Breast epithelium (tissue), 4 donors: ENCODE measurements at places on chromosomes 12 and 14. TPM values are rescaled to one million over a fixed set of nuclear protein-coding genes. Genes with fewer than 3 reads are reported as not detected.

The PSMA6 gene
- total RNA-seq = 156 TPM

The GZMB gene
- total RNA-seq = not detected

The PLEKHG7 gene
- total RNA-seq = 0.33 TPM

The TESPA1 gene
- total RNA-seq = 2.2 TPM

The FLRT2 gene
- 5.2 TPM for total RNA-seq

The CEP170B gene
- 13.8 TPM for total RNA-seq

DNA sequence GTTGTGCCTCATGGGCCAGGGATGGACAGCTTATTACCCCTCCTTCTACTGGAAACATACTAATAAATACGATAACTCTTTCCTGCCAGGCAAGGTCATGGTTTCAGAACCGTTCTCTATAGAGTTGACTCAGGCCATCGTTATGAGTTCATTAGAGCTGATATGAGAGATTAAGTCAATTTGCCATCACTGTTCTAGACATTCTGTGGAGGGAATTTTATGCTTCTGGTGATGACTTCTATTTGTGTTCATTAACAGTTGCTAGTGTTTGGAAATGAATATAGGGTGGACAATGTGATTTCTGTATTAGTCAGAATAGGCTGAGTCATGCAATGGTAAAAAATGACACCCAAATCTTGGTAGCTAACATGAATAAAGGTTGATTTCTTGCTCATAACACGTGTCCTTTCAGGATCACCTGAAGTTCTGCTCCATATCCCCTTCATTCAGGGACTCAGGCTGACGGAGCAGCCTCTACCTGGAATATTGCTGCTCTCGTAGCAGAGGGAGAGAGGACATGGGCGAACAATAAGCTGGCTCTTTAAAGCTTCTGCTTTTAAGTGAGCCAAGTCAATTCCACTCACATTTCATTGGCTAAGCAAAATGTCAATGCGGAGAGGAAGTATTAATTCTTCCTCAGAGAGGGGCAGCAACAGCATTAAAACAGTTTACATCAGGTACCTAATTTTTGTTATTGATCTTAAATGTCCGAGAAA lies 18.5 kb upstream of the TBPL2 start:
- no peak for DNase-seq

DNA sequence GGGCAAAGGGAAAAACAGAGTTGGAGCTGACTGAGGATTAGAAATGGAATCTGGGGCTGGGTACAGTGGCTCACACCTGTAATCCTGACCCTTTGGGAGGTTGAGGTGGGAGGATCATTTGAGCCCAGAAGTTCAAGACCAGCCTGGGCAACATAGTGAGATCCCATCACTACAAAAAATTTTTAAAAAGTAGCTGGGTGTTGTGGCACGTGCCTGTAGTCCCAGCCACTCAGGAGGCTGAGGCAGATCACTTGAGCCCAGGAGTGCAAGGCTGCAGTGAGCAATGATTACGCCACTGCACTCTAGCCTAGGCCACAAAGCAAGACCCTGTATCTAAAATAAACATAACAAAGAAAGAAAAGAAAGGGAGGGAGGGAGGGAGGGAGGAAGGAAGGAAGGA lies 14.9 kb upstream of the DCP1B start:
- DNase-seq = no peak

DNA sequence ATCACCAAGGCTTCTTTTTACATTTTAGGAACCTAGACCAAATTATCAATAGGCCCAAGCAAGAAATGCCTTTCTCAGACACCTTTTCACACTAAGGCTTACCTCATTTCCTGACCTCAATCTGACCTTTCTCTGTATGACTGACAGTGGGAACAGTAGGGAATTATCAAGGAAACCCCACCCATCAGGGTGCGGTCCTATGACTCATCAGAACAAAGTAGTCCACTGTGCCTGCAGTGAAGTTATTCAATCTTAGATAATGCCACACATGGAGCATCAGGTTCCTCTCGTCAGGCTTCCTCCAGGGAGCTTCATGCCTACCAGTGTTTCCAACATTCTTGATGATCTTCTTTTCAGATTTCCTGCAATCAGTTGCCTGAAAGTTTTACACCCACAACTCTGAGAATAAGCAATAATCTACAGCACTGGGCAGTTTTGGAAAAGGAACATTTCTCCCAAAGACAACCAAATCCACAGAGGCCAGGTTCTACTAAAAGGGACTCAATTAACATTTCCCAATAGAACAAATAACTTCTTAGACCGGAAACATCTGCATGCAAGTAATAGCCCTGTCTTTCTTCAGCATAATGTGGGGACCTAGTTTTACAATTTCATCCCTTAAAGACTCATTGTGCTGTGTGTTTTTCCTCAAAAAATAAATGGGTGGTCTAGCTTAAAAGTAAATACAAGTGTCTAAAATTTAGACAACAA lies 35.9 kb upstream of the TMTC2 start:
- no peak for DNase-seq

GRCh38 chr12:43740511-43741100 lies 18.0 kb downstream of the PUS7L start:
- DNase-seq = no peak

GRCh38 chr12:124397807-124398577 lies 103.1 kb downstream of the RFLNA start:
- DNase-seq = peak; percentile 58

- DNase-seq = no peak
Observed at GRCh38 chr14:77099425-77100167, 1.5 kb downstream of the CIPC start.

GRCh38 chr14:44388306-44388705 lies 118.8 kb downstream of the FSCB start:
- no peak for DNase-seq

GRCh38 chr14:28756269-28756883 lies 10.2 kb upstream of the FOXG1 start:
- no peak for DNase-seq

DNA sequence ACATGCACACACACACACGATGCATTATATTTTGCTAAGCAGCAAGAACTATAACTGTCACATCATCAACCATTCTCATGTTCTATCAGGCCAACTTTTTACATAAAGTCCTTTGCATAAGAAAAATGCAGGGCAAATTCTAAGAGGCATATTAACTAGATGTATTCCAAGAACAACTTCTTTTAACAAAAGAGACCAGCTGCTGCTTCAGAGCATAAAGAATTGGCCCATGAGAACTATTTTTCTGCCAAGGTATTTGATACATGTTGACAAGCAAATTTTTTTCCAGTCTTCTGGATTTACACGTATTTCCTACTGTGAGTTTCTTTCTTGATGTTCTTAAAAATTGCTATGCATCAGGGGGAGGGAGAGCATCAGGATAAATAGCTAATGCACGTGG lies 27.2 kb downstream of the GLT8D2 start:
- DNase-seq = no peak

GRCh38 chr14:49250109-49250508 lies 336.1 kb downstream of the RPS29 start:
- DNase-seq = no peak

GRCh38 chr14:96221841-96222240 lies 17.2 kb downstream of the BDKRB2 start:
- DNase-seq = no peak

- DNase-seq = no peak
Observed at GRCh38 chr12:119868992-119869391, 8.1 kb downstream of the CIT start.

- DNase-seq = no peak
Observed at GRCh38 chr12:131871677-131872076, 22.7 kb upstream of the ULK1 start.

DNA sequence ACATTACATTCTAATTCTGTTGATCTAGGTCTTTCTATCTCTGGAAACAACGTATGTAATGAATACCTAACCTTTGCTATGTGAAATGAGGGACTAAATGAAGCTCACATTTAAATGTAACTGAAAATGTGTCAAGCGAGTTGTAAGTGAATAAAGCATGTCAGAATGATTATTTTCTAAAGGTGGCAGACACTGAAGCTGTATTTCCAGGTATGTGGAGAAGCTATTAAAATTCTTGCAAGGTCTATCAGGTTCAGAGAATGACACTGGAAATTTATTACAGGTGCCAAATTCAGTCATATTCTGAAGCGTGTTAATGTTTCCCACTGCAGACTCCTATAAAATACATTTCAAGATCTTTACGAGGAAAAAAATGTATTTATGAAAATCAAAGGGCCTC lies 641.4 kb downstream of the RPS29 start:
- DNase-seq = no peak

GRCh38 chr12:25743679-25744215 lies 190.7 kb upstream of the LMNTD1 start:
- no peak for DNase-seq

- DNase-seq = no peak
Observed at GRCh38 chr12:23399402-23399933, 550.0 kb downstream of the SOX5 start.

DNA sequence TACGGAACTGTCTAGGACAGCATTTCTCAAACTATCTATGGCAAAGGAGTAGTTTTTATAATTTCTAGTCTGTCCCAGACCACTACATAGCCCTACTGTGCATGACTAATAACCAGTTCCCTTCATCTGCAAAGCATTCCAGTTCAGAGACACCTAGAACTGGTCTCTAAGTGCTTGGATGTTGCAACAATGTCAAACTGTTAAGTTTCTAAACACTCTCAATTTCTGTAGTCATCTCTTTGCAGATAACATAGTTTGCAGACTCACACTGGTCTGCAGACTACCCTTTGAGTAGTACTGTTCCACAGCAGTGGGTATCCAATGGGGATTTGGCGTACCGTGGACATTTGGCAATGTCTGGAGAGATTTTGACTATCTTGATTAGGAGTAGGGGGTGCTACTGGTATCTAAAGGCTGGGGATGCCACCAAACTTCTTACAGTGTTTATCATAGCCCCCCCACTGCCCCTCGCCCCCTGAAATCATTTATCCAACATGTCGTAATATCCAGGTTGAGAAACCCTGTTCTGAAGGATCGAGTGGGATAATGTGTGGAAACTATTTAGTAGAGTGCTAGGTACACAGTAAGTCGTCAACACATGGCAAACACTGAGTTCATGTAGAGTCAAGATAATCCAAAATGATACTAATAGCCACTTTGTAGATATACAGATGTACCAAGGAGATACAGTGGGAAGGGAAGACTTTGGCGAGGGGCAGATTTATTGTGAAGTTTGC lies 1.7 kb downstream of the C12orf76 start:
- DNase-seq = no peak

DNA sequence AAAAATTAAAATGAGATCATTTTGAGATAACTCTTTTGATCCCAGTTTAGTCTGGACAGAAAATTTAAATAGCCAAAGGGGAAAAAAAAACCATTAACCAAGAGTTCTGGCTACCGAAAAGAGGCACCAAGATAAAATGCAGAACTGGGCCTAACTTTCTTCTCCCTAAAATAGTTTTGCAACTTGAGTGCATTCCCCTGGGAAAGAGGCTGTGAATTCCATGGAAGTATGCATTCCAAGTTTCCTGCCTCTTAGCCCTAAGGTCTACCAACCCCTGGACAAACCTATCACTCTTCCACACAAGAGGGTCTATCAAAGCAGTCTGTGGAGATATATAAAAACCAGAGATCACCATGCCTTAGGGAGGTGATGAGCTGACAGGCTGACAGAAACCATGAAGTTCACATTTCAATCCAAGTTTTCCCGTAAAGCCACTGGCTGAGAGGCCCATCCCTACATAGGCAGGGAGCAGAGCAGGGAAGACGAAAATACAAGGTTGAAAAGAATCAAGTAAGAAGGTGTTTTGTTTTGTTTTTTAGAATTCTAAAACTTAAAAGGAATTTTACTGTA lies 33.8 kb downstream of the DCP1B start:
- no peak for DNase-seq

DNA sequence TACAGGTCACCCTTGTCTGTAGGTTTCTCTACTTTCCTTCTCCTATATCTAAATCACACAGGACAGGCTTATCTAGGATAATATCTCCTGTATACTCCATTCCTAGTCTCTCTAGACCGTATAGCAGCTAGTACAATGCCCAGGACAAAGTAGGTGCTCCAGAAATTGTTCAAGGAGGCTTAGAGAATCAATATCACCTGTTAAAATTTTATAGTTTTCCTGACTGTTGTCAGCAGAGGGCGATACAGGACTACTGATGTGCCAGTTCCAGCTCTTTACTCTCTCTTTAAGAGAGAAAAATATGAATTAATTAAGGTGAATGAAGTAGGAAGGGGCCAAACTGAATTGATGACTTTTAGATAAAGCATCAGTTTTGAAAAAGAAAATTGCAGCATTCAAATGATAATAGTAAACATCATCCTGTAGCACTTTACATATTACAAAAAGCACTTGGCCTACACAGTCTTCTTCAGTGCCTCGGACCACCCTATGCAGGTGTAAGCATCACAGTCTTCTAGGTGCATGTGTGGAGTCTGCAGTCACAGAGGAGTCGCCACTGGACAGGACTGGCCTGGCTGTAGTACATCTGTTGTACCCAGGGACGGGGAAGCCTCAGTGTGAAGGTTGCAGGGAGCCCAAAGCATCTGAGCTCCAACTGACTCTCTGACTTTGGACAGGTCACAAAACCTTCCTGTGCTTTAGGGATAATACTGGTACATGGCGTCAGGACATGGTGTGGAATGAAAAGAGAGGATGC lies 61.9 kb upstream of the MAX start:
- DNase-seq = no peak
